Posterior vena cava (tissue), 2 donors: ENCODE measurements at places on chromosomes 3 and 15.

DNA sequence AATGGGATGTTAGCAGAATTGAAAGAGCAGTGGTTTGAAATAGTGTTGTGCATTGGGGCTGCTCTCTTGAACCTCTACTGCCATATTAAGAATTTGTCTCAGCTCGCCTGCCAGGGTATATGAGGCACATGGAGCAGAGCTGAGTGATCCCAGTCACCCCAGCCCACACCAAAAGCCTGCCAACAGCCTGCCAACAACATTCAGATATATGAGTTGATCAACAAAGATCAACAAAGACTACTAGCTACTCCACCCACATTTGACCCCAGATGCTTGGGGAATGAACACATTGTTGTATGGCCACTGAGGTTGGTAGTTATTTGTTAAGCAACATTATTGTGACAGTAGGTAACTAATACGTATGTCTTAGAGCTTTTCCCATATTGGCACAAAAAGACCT is 570.9 kb upstream of the IL12A start:
- DNase-seq = no peak

DNA sequence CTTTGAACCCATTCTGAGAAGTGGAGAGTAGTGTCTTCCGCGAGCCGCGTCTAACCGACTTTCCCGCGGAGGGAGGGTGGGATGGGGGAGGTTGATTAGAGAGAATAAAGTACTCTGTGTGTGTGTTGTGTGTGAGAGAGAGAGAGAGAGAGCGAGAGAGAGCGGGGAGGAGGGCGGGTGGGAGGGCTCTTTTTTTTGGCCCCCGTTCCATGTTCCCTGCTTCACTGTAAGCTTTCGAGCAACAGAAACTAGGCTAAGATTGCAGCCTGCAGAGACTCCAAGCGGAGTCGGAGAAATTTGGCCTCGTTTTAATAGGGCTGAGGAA is 1.6 kb upstream of the MEIS2 start:
- DNase-seq = no peak

DNA sequence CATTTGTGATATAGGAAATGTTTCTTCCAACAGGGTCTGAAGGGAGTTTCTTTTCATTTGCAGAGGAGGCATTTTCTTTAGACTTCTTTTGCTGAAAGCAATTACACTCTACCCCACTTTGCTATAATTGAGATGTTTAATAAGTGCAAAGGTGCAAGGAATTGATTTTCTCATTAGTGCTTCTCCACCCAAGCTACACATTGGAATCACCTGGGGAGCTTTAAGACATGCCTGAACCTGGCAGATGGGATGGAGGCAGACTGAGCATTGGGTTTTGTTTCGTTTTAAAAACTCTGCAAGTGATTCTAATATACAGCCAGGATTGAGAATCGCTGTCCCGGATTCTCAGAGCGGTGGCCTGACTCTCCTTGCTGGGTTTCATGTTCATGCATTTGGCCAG is 52.1 kb downstream of the MYZAP start:
- no peak for DNase-seq

DNA sequence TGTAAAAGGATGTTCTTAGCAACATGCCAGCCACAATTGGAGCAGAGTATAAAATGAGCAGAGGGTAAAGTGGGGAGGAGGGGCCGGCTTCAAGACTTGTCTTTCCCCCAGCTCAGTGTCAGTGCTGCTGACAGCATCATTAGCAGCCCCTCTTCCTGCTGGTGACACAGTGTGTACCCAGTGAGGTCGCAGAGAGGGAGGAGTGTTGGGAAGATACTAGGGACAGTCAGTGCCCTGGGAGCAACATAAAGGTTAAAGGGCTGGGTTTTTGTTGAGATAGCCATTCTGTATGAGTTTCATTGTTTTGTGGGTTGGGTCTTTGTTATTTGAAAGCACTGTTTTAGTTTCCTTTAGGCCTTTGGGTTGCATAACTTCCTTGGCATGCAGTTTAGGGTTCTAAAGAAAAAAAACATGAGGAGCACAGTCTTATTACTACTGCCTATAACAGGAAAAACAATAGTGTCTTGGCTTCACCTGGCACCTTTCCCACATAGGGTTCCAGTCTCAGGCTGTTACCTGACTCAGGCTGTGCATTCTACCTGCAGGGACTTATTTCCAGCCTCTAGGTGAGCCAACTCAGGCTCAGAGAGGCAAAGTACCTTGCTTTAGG is 94.1 kb upstream of the SKOR1 start:
- no peak for DNase-seq

DNA sequence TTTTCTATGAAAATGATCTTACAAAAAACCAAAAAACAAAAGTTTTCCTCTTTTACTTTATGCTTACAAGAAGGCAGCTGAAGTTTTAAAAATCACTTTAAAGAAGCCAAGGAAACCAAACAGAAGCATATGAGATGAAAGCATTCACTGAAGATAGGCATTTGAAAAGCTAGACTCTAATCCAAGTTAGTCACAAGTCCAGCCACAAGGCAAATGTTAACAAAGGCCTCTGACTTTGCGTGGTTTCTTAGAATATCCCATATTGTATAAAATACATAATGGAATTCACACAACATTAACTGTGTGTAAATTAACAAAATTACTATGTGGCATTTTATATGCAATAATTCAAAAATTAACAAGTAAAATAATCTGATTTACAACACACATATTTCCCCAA is 17.7 kb downstream of the MRPL3 start:
- DNase-seq = no peak

- no peak for DNase-seq
These were observed 13.0 kb upstream of the CADPS start for GRCh38 chr3:62888180-62888579.

DNA sequence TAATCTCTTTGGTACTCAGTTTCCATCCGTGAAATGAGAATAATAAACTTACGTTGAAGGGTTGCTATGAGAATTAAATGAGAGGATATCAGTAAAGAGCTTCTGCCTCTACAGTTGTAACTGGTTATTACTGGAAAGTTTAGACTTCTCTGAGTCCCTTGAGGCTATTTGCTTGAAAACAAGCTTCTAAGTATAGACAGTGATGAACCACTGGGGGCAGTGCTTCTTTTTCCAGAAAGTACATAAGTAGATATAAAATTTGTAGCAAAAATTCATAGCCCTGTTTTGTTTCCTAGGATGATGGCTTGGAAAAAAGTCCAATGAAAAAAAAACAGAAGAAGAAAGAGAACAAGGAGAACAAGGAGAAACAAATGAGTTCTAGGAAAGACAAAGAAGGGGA is 87.1 kb downstream of the RGMA start:
- no peak for DNase-seq

DNA sequence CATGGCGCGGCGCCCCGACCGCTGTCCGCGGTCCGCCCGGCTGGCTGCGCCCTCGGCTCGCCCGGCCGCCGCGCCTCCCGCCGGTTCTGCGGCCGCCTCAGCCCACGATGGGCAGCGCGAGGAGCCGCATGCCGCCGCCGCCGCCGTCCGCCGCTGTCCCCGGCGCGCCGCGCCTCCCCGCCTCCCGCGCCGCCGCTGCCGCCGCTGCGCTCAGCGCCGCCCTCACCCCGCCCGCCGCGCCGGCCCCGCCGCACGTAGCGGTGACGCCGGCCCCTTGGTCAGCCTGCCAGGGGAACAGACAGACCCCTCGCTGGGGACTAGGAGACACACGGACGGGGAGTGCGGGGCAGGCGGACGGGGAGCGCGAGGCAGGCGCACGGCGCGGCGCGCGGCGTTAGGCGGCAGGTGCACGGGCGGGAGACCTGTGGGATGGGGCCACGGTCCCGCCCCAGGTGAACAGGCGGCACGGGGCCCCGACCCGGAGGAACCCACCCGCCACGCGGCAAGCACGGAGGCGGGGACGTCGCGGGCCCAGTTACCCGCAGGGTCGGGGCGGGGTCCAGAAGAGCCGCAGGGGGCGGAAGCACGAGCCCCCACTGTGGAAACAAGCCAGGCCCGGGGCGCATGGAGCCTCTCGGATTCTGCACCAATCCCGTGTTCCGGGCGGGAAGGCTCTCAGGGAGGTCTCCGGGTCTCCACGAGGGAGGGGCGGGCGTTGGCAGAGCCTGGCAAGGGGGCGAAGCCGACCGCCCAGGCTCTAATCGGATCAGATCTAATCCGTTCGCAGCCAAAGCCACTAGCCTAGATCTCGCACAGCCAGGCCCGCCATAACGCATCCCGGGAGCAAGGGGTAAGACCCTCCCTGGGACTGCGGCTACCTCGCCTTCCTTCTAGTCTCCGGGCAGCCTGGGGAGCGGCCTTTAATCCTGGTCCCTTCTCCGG is at the start of gene CSPG5:
CSPG5 (minus strand) TSS at position 175 of the 942 bp plus-strand sequence; CDS start at position 3, 172 bp downstream.
- no peak for DNase-seq

DNA sequence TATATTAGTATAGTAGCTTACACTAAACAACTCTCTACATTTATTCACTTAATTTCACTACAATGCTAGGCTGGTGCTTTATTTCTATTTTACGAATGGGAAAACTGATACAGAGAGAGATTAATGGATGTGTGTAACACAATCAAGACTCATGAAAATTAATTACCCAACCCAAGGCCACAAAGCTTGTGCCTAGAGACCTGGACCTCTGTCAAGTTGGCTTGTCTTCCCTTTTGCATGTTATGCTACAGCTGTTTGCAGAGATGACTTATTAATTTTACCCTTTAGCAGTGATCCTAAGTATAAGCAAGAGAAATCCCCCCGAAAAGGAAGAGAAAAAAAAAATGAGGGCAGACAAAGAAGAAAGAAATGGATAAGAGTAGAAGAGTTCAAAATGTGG is 162.5 kb downstream of the C3orf38 start:
- DNase-seq = no peak

GRCh38 chr15:46855388-46855787 is 861.9 kb upstream of the SEMA6D start:
- no peak for DNase-seq

- DNase-seq = no peak
These were observed 37.9 kb upstream of the TJP1 start for GRCh38 chr15:29859973-29860715.
